ENCODE measurements at places on chromosomes 13 and 19.
A peak's percentile ranks its signal among the peaks of the same experiment; 100 is the strongest.

GRCh38 chr19:979318-979741 is 4.8 kb upstream of the WDR18 start:
- peak; percentile 51 for DNase-seq

DNA sequence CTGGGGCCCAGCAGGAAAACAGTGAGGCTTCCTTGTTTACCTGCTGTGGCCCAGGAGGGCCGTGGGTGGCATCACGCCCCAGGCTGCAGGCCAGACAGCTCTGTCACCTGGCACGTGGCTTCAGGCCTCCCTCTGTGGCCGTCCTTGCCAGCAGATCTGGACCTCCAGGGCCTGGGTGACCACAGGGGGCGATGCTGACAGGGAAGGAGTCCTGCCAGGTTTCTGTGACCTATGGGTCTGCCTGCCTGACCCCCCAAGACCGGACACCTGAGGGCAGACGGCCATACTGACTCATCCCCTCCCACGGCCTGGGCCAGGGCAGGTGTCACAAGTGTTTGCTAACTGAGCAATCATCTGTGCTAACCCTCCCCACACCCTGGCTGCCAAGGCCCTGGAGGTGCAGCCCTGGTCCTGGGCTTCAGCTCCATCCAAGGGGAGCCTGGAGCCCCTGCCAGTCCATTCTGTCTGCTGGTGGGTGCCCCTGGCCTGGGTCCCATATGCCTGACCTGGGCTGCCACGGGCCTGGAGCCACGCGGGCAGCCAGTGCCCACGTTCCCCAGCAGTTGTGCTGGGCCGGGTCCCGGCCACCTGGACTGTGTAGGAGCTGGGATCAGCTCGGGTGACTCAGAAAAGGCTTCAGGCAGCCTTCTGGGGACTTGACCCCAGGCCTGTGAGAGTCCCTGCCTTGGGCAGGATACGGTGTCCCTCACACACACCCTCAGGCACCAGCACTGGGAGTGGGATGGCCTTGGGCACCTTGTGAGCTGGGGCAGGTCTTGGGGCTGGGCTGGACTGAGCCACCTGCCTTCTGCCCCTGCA is 3.7 kb downstream of the CDC34 start:
- no peak for DNase-seq

GRCh38 chr19:36245210-36246005 is 30.5 kb downstream of the ZNF146 start:
- peak; percentile 81 for DNase-seq

GRCh38 chr13:95924389-95924994 is 128.7 kb downstream of the UGGT2 start:
- no peak for DNase-seq

DNA sequence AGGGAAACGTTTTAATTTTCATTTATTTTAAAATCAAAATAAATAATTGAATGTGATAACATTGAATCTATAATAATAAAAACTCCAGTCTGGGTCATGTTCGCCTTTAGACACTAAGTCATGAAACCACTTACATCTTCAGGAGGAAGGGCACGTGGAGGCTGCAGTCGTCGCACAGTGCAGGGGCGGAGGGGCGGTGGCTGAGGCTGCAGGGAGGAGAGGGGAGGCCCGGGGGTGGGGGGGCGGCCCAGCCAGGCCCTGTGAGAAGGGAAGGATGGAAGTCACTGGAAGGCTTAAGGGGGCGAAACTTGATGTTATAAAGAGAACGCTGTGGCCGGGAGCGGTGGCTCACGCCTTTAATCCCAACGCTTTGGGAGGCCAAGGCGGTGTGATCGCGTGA is 14.9 kb upstream of the LATS2 start:
- no peak for DNase-seq

DNA sequence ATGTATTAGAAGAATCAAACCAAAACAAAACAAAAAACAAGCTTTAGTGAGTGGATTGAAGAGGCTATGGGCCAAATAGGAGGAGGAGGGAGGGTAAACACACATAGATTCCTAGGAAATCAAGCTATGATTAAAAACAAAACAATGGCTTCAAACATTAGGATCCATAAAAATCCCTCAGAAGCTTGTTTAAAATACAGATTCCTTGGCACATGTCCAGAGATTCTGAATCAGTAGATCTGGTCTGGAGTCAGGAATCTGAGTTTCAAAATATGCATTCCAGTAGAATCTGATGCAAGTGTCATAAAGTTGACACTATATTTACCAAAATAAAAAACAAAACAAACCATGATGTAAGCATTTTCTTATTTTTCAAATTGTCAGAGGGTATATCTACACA is 692.8 kb upstream of the SGCG start:
- no peak for DNase-seq

- DNase-seq: no peak
Measured at GRCh38 chr13:79531542-79532254, 50.7 kb downstream of the NDFIP2 start.

DNA sequence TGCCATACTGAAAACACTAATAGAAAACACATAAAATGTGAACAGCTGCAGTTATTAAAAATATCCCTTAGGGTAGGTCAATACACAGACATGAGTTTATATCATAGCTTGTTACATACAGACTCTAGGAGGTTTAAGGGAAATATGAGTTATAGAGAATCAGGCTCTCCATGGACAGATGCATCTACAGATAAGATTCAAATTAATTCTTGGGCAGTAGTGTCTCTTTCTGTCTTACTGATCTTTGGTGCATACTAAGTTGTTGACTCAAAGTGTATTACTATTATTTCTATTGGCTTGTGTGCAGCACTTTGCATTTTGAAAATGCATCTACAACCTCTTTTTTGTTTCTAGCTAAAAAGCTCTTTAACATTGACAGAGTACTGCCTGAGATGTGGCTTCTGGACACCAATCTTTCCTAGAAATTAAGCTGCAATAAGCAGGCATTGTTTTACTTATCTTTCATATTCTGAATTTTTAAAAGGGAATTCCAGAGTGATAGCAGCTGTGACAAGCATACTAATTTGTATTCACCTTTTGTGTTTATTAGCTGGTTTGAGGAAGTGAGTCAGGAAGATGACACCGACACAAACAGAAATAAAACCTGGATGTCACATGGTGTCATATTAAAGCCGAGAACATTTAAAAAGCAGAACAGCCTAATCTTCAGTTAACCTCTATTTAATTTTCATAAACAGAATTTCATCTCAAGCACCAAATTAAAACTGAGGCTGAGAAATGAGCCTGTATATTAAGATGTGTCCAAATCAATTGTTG is 399.0 kb downstream of the PCDH9 start:
- no peak for DNase-seq

Measured in ecto neural progenitor cell (in vitro differentiated cells).